ENCODE measurements at places on chromosomes 16 and 17.

- no peak for DNase-seq
Observed at GRCh38 chr16:29814592-29814991, 1.4 kb upstream of the PAGR1 start.

- no peak for DNase-seq
Observed at GRCh38 chr17:27403480-27404005, 52.7 kb upstream of the KSR1 start.

- no peak for DNase-seq
Observed at GRCh38 chr16:49693445-49693844, 162.5 kb downstream of the ZNF423 start.

GRCh38 chr16:48608871-48609651 is 919 bp downstream of the N4BP1 start:
- DNase-seq, result no peak

DNA sequence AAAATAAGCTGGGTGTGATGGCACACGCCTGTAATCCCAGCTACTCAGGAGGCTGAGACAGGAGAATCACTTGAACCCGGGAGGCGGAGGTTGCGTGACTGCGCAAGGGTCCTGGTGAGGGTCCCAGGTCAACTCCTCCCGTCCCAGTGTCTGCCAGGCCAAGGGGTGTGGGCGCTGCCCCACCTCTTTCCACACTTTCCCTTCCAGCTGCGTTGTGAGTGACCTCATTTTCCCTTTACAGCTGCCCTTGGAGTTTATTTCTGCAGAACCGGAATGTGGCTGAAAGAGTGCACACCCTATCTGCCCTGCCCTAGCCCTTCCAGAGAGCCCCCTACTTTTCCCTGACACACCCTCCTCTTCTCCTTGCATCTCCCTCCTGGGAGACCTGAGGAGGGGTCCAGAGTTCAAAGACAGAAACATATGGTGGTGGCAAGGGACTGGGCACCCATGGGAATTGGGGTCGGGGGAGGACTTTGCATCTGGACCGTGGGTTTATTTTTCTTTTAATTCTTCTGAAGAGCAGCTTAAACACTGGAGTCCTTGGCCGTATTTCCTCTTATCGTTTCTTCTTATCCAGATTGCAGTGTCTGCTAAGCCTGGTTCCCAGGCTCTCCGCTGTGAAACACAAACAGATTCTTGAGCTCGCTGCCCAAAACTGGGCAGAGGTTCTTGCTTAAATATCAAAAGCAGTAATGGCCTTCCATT is 20.9 kb downstream of the MRC2 start:
- no peak for DNase-seq

GRCh38 chr17:35448899-35449227 is 297 bp upstream of the SLFN13 start:
- DNase-seq, result no peak

- DNase-seq, result no peak
Observed at GRCh38 chr17:78680436-78680835, 101.6 kb downstream of the CYTH1 start.

DNA sequence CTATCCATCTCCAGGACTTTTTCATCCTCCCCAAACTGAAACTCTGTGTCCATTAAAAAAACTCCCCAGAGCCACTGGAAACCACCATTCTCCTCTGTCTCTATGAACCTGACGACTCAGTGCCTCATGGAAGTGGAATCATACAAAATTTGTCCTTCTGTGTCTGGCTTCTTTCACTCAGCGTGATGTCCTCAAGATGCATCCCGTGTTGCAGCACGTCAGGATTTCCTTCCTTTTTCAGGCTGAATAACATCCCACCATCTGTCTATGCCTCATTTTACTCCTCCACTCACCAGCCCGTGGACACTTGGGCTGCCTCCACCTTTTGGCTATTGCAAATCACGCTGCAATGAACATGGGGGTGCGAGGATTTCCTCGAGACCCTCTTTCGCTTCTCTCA is 12.6 kb upstream of the ALDH3A1 start:
- DNase-seq, result no peak

- DNase-seq, result no peak
Observed at GRCh38 chr16:3243882-3244281, 8.9 kb upstream of the ZNF200 start.

- DNase-seq, result no peak
Observed at GRCh38 chr17:17042851-17043460, 699 bp downstream of the MPRIP start.

DNA sequence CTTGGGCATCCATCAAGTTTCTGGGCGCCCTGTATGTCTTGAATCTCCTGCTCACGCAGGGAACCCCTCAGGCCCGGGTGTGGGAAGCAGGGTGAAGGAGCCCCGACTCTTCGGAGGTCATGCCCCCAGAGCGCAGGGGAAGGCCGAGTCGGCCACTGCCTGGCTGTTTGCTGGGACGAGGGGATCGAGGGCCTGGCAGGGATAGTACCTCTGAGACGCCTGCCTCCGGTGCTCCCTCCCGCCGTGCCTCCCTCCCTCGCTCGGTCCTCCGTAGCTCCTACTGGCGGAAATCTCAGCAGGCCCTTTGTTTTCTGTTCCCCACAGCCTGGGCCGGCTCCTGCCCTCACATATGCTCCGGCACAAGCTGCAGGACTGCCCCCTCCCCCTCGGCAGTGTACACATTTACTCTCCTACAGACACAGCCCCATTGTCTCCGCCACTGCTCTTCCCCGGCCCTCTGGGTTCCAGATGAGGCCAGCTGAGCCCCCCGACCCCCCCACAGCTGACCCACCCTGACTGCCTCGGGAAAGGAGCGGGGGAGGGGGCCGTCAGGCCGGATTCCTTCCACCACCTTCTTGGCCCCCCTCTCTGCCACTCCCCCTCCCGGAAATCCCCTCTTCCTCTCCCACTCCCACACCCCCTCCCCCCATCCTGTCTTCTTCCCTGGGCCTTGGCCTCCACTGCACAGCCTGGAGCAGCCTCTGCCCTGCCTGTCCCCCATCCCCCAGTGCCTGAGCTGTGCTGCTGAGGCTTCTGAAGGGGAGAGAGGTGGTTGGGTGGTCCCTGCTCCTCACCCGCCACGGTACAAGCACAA is 1.4 kb downstream of the TRAF4 start:
- no peak for DNase-seq

- DNase-seq, result no peak
Observed at GRCh38 chr16:46916980-46917379, 32.8 kb downstream of the GPT2 start.

DNA sequence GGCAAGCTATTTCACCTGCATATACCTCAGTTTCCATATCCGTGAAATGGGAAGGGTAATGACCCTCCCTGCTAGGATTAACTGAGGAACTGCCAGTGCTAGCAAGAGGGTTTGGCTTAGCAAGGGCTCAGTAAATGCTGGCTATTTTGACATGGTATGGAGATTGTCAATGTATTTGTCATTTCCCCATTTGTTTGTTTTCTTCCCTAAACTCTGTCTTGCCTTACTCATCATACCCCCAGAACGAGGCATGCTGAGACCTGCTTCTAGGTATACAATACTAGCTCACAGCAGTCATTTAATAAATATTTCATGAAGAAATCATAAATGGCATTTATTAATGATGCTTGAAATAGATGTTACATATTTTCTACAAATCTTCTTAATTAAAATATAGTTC is 124.0 kb downstream of the DYNLRB2 start:
- no peak for DNase-seq
